NAMALWA (cell line): ENCODE measurements at places on chromosomes 5 and 9.
A peak's percentile ranks its signal among the peaks of the same experiment; 100 is the strongest.

- DNase-seq, result no peak
Observed at GRCh38 chr5:168286386-168286785, 5.1 kb upstream of the WWC1 start.

DNA sequence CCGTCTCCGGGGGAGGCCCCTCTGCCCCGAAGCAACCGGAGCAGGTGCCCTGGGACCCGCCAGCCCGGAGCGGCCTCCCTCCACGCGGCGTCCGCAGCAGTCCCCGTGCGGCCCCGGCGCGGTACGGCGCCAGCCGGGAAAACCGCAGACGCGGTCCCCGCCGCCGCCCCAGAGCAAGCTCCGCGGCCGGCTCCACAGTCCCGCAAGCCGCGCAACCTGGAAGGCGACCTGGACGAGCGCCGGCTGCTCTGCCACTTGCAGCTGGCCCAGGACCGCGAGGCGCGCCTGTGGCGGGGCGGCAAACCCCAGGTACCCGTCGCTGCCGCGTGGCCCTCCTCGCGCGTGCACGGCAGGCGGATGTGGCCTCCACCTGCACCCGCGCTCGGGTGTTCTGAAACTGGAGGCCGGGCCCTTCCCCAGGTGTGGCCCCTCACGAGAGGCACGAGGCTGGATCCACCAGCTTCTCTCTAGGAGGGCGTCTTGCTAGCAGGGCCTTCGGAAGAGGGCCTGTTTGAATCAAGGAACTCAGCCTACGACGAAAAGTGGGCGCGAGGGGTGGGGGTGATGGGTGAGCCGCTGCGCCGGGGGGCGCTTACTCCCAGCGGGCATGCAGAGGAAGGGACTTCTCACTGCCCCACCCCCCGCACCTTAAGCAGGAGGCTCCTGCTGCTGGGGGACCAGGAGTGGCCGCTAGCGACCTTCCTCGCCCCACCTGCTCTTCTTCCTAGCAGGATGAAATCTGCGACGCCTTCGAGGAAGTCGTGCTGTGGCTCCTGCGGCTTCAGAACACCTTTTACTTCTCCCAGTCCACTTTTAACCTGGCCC lies 602 bp downstream of the CCNI2 start:
- no peak for DNase-seq

GRCh38 chr9:96203867-96204501 lies 98.0 kb downstream of the HSD17B3 start:
- no peak for DNase-seq

GRCh38 chr5:68440651-68441050 lies 225.1 kb downstream of the PIK3R1 start:
- no peak for DNase-seq

- no peak for DNase-seq
Observed at GRCh38 chr9:5876711-5877110, 14.0 kb upstream of the MLANA start.

DNA sequence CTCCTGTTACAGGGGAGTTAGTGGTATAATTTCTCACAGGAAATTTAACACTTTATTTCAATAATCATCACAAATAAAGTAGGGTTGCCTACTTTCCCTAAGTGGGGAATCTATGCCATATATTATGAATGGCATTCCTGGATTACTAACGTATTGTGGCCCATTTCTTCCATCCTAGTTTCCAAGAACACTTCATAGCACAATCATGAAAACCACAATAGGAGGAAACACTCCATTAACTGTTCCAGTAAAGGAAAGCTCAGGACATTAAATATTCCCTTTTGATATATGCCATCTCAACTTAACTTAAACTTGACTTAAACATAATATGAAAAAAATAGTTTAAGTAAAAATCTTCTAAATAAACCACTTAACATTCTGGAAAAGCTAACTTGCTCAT lies 2.1 kb downstream of the CPLANE1 start:
- DNase-seq, result no peak

- no peak for DNase-seq
Observed at GRCh38 chr9:105053209-105053652, 125.3 kb upstream of the ABCA1 start.

DNA sequence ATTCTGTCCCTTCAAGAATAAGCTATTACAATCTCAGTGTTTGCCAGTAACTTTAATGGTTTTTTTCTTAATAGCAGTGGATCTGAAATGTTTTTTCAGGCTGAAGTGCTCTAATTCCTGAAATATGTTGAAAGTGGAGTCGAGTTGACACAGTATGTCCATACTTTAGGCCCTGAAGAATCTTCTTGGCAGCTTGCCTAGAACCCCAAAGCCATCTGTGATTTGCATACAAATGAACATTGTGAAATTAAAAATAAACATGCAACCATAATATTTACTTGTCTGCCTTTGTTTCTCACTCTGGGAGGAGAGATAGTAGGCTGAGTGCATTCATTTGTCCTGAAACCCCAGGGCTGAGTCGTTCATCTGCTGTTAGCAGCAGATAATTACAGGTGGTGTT lies 152.7 kb downstream of the ADCY2 start:
- no peak for DNase-seq

DNA sequence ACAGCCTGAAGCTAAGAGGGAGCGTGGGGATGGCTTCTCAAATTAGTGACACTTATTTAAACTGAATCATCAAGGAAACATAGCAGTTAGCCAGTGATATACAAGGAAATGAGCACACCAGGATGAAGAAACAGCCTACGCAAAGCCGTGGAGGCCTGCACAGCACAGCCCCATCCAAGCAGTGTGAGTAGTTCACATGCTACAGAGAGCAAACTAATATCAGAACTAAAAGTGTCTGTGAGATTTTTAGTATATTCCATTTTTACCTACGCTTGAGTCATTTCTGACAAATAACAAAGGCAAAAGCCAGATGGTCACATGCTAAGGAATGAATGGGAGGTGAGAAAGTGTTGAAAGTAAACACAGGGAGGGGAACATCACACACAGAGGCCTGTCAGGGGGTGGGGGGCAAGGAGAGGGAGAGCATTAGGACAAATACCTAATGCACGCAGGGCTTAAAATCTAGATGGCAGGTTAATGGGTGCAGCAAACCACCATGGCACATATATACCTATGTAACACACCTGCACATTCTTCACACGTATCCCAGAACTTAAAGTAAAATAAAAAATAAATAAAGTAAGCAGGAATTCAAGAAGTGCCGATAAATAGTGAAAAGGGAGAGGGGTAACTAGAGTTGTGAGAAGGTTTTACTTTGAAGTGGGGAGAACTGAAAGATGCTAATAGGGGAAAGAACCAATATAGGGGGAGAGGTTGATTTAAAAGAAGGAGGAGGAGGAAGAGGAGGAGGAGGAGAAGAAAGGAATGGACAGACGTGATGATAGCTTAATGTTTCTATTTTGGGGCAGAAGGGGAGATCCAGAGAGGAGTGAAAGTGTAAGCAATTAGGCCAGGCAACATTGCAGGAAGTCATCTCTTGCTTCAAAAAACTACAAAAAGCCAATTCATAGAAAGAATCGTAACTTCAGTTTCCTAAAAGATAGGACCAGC lies 100.9 kb upstream of the PTGER4 start:
- DNase-seq, result no peak

- no peak for DNase-seq
Observed at GRCh38 chr9:130225071-130225470, 40.5 kb upstream of the HMCN2 start.

GRCh38 chr5:157165261-157165660 lies 803 bp downstream of the GARIN3 start:
- DNase-seq, result no peak

GRCh38 chr5:55918087-55919035 lies 67.2 kb downstream of the IL31RA start:
- no peak for DNase-seq

DNA sequence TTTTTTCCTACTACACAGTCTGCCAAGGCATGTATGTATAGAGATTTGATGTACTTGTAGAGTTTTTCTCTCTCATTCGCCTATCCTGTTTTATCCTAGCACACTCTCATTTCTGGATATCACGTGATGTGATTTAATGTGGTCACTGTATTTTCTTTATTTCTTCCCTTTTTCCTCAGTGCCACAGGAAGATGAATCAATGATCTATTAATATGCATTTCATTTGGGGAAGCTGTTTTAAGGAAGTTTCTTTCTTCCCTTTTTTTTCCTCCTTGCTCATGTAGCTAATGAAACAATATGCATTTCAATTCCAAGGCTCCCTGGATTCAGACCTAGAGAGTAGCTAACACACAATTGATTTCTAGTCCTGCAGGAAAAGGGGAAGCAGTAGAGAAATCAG lies 506.3 kb upstream of the WWC1 start:
- no peak for DNase-seq

DNA sequence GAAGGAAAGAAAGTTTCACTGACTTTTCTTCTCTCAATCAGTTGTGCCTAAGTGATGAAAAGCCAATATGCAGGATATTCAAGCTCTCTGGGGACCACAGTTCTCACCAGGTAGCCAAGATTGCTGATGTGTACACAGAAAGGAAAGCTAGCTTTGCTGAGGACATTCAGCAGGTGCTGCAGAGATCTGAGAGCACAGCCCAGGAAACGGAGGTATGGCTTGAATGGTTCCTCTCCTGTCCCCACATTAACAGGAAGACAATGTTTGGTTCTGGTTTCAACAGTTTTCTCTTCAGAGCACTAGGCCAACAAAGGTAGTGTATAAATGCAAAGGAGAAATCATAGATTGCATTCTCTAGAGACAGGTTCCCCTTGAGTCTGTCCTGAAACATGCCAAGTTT lies 69.6 kb downstream of the PTPDC1 start:
- DNase-seq, result no peak

- DNase-seq, result no peak
Observed at GRCh38 chr9:134130503-134131375, 5.1 kb upstream of the WDR5 start.

GRCh38 chr9:81389569-81389993 lies 299.8 kb downstream of the TLE1 start:
- no peak for DNase-seq

- DNase-seq, result no peak
Observed at GRCh38 chr5:99308131-99308530, 379.3 kb upstream of the CHD1 start.

- no peak for DNase-seq
Observed at GRCh38 chr9:93808115-93809029, 146.8 kb downstream of the BARX1 start.

GRCh38 chr9:23769307-23769935 lies 56.6 kb downstream of the ELAVL2 start:
- DNase-seq, result no peak

- peak; percentile 67 for DNase-seq
Observed at GRCh38 chr9:136409557-136410455, 608 bp downstream of the ENTR1 start.

DNA sequence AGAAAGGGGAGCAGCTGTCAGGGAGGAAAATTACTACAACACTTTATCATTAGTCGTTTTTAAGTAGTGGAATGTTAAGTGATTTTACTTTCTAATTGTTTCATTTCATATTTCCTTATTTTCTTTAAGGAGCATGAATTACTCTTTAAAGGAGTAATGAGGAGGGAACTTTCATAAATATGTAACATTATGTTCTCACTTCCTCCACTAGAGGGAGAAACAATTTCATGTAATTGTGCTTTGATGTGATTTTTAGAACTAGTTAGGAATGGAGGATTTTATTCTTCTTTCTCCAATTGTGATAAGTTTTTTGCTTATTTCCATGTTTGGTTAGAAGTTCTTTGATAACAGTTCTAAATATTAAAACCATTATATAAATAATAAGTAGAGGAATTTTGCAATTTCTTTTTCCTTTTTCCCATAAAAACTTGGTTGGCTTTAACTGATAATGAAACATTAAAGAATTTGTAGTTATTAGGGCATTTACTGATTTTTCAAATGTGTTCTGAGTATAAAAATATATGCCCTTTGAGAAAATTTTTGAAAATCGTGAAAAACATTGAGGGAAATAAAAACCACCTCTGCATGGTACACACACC lies 25.6 kb downstream of the CEP78 start:
- DNase-seq, result peak; percentile 59

GRCh38 chr5:97063251-97063650 lies 79.2 kb downstream of the LIX1 start:
- no peak for DNase-seq

DNA sequence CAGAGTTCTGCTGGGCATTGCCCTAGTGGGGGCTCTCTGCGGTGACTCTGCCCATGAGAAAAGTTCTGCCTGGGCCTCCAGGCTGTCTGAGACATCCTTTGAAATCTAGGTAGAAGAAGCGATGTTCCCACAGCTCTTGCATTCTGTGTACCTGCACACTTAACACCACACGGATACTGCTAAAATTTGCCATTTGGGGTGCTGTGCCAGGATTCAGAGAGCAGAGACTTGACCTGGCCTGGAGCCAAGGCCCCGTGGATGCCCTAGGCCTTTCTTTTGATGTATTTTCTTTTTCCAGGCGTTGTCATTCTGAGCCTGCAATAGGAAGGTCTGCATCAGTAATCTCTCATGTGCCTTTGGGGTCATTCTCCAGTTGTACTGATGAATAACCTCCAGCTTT lies 89.3 kb upstream of the IL12B start:
- peak; percentile 63 for DNase-seq

DNA sequence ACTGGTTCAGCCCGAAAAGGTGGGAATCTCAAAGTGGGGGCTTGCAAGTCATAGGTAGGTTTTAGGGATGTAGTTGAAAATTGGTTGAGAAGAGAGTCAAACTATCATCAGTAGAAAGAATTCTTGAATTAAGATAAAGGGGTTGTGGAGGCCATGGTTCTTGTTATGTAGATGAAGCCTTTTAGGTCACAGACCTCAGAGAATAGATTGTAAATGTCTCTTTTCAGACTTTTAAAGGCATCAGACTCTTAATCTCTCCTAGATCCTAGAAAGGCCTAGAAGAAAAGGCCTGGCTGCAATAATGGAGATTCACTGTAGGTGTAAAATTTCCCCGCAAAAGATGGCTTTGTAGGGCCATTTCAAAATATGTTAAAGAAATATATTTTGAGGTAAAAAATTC lies 96.4 kb downstream of the PSAT1 start:
- no peak for DNase-seq

GRCh38 chr9:131273856-131274673 lies 2.2 kb downstream of the FAM78A start:
- peak; percentile 52 for DNase-seq

GRCh38 chr9:129542741-129543140 lies 78.2 kb downstream of the C9orf50 start:
- no peak for DNase-seq

- peak; percentile 32 for DNase-seq
Observed at GRCh38 chr5:52800394-52801213, 12.9 kb downstream of the ITGA1 start.

- DNase-seq, result no peak
Observed at GRCh38 chr9:133553973-133554713, 19.6 kb downstream of the ADAMTSL2 start.

- no peak for DNase-seq
Observed at GRCh38 chr5:132629230-132629944, 28.6 kb upstream of the IL13 start.

- DNase-seq, result no peak
Observed at GRCh38 chr9:2359891-2360471, 261.6 kb upstream of the VLDLR start.

DNA sequence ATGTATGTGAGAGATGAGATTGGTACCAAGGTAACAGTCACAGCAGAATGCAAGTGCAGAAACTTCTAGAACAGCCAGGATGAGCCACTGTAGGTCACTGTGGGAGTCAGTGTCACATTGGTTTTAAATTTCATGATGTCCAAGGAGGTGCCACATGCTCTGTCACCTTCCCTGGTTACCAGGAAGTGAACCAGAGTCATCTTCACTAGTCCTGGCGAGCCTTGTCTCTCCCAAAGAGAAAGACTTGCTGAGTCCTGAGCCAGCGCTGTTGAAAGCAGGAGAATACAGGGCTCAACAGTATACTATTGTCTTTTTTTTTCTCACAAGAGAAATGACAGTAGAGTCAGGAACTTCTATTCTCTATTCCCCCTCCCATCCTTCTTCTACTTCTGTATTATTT lies 615.5 kb downstream of the RAB3C start:
- DNase-seq, result no peak
